ENCODE measurements at places on chromosomes 1 and 21.

GRCh38 chr1:205928317-205928716 is 14.9 kb downstream of the SLC26A9 start:
- DNase-seq: no peak

DNA sequence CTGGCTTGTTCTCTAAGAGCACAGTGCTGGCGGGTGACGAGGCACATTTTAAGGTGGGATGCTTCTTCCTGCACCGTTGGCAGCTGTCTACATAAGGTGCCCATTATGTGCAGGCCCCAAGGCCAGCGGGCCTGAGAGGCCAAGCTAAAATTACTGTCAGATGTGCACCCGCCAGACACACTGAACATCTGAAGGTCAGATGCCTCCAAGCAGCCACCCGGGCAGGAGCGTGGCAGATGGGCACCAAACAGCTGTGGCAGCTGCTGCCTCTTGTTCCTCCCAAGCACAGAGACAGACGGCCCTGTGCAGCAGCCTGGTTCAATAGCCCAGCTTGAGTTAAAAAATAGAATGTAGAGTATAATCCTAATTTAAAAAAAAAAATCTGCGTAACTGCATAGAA is 211.9 kb upstream of the EDN2 start:
- DNase-seq: no peak

- DNase-seq: no peak
Observed at GRCh38 chr1:180953291-180954004, 40.8 kb downstream of the KIAA1614 start.

DNA sequence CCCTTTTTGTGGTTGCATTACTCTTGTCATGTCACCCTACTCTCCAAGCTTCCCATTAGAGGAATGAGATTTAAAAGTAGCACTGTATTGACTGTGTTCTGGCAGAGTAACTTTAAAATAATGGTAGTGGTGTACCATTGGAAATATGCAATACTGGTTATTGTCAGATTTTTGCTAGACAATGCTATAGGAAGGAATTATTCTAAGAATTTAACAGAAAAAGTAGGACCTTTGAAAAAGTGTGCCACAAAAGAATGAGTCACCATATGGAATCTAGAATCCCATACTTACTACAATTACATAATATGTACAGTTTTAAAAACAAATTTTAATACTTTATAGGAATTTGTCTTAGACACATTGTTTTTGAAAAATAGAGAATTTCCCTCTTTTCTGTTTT is 13.8 kb downstream of the MIER1 start:
- no peak for DNase-seq

GRCh38 chr1:9181990-9182783 is 52.4 kb upstream of the H6PD start:
- no peak for DNase-seq

GRCh38 chr1:116739371-116740012 is 14.7 kb upstream of the CD2 start:
- DNase-seq: no peak

DNA sequence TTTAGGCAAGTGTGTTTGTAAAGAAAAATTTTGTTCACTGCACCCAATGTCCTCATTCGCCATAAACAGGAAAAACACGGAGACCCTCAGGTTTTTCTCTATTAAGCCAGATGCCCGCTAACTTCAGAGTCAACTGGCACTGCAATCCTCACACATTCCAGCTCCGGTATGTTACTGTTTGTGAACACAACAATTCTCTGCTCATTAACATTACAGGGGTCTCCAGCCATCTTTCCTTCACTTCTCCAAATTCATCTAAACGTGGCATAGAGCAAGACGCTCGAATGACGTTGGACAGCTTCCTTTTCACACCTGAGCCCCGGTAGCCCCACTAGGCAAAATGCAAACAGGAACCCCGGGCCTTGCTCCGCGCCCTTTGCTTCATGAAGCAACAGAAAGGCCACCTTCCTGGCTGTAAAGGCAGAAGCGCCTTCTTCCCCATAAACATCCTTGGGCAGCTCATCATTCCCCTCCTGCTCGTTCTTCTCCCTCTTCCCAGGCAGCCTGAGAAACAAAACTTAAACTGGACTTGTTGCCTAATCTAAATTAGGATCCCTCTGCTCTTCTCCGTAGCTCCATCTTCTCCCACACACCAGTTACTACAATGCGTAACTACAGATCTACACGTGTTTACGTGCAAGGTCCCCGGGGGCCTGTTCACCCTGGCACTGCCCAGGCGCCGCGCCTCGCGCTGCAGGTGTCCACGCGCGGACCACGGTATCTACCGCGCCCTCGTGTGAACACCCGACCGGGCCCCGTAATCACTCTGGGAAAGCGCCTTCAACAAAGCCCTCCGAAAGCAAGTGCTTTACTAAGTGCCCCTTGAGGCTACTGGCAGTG is 1.2 kb downstream of the LBR start:
- DNase-seq: peak; percentile 31
